ENCODE measurements at places on chromosomes 3 and 15. TPM values are rescaled to one million over a fixed set of nuclear protein-coding genes. Genes with fewer than 3 reads are reported as not detected.

Gene APOD
- total RNA-seq: not detected

Gene GPR62
- total RNA-seq: not detected

Gene FRMD5
- total RNA-seq: 0.44 TPM

Gene GOLGA6D
- not detected for total RNA-seq

Gene PIGBOS1
- 11.9 TPM for total RNA-seq

Gene CPA3
- total RNA-seq: not detected

Gene EMC7
- 70.6 TPM for total RNA-seq

Gene SLC12A8
- total RNA-seq: 5.6 TPM

Gene CD96
- total RNA-seq: 69.1 TPM

Gene REC114
- total RNA-seq: not detected

Gene TTC23
- 2.2 TPM for total RNA-seq

Gene SLC24A5
- total RNA-seq: not detected

Gene SEMA3B
- 0.40 TPM for total RNA-seq

Gene DLL4
- not detected for total RNA-seq

Gene PLA2G4E
- total RNA-seq: not detected
